ENCODE measurements at places on chromosomes 12 and 14.

- no peak for DNase-seq
These were observed 337.8 kb upstream of the DIO2 start for GRCh38 chr14:80549141-80549540.

GRCh38 chr14:95527387-95528002, 7.4 kb upstream of the GLRX5 start:
- DNase-seq = no peak

DNA sequence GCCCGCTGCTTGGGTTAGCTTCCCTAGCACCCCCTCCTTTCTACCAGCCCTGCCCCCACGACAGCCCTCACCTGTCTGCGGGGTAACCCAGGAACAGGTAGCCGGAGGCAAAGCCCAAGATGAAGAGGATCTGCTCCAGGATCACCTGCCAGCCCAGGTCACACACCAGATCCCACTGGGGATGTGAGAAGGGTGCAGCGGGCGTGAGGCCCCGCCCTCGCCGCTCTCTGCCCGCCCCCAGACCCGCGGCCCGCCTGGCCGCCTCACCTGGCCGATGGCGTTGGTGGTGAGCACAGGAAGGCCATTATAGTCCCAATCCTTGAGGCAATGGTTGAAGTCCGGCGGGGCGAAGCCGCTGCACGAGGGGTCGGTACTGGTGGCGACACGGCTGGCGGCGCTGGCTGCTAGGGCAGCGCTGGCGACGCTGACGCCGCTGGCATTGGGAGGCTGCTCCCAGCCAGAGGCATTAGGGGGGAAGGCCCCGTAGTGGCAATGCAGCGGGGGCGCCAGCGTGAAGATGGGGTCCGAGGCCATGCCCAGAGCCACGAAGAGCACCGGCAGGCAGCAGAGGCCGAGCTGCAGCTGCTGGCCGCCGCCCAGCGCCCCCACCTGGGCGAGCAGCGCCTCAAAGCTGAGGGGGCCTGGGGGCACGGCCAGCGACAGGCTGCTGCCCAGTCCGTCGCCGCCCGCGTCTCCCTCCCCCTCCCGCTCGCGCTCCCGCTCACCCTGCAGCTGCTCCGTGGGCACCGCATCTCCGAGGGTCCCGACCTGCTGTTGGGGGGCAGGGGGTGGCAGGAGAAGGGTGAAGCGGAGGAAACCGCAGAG, 794 bp downstream of the SLC22A17 start:
- DNase-seq = no peak

DNA sequence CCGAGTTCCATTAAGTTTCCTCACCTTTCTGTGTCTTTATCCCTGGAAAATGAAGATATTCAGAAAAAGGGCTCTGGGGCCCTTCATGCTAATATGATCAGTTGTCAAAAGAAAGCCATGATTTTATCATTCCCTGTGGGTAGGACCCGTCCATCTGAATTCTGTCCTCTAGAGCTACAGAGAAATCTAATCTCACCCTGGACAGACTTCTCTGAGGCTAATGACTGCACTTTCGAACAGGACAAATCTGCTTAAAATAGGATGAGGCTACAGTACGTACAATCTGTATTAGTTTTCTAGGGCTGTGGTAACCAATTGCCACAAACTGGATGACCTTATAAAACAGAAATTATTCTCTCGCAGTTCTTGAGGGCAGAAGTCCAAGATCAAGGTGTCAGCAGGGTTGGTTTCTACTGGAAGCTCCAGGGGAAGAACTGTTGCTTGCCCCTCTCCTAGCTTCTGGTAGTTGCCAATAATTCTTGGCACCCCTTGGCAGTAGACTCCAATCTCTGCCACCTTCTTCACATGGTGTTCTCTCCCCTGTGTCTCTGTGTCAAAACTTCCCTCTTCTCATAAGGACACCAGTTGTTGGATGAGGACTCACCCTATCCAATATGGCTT, 1.3 kb downstream of the AK7 start:
- DNase-seq = no peak

DNA sequence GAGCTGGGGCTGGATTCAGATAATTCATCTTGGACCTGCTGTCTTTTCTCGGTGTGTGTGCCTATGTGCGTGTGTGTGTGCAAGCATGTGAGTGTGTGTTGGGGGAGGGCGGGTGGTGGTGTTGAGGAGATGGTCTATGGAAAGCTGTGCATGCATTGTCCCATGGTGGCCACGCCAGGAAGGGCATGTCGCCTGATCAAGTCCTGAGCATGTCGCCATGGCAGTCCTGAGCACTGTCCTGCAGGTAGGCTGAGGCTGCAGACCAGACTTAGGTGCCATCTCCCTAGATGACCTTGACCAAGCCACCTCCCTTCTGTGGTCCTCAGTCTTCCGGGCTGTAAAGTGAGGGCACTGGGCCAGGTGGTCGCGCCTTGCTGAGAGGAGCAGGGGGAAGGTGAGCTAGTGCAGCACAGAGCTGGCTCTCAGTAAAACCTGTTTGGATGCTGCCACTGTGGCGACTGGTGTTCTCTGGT, 81.4 kb downstream of the PAPOLA start:
- no peak for DNase-seq

GRCh38 chr12:50224026-50224692, 57.0 kb upstream of the CERS5 start:
- DNase-seq = no peak

GRCh38 chr14:69285661-69286255, 25.8 kb downstream of the GALNT16 start:
- DNase-seq = no peak

DNA sequence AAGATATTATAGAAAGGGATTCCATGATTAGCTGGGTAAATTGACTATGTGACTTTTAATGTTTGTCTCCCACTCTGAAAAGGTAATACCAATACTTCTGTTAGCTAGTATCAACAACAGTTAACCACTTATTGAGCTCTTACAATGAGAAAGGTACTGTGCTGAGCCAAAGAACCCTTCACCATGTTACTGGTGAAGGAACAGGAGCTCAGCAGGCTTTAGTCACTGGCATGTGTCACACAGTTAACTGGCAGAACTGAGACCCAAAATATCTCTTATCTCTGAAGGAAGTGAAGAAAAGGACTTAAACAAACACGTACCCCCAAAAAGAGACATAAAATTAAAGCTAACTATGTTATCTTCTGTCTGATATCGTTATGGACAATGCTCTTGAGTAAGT, 170.6 kb downstream of the MED13L start:
- no peak for DNase-seq

DNA sequence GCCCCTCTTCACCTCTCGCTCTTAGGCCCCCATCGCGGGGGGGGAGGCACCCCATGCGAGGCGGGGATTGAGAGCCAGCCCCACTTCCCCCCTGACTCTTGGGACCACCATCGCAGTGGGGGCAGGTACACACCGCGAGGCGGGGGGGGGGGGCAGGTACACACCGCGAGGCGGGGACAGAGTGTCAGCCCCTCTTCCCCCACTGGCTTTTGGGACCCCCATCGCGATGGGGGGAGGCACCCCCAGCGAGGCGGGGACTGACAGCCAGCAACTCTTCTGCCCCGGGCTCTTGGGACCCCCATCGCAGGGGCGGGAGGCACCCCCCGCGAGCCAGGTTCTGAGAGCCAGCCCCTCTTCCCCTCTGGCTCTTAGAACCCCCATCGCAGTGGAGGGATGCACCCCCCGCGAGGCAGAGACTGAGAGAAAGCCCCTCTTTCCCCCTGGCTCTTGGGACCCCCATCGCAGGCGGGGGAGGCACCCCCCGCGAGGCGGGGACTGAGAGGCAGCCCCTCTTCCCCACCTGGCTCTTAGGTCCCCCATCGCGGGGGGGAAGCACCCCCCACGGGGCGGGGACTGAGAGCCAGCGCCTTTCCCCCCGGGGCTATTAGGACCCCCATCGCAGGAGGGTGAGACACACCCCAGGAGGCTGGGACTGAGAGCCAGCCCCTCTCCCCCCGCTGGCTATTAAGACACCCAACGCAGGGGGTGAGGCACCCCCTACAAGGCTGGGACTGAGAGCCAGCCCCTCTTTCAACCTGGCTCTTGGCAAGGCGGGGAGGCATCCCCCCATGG, 196.5 kb upstream of the PZP start:
- DNase-seq = no peak

DNA sequence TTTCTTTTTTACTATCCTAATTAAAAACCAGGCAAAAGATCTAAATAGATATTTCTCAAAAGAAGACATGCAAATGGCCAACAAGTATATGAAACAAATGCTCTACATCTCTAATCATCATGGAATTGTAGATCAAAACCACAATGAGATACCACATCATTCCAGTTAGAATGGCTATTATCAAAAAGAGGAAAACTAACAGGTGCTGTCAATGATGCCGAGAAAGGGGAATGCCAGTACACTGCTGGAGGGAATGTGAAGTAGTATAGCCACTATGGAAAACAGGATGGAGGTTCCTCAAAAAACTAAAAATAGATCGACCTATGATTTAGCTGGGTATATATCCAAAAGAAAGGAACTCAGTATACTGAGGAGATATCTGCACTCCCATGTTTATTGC, 39.0 kb upstream of the C12orf75 start:
- DNase-seq = no peak

- no peak for DNase-seq
These were observed 26.3 kb downstream of the RIN3 start for GRCh38 chr14:92539875-92540274.

- no peak for DNase-seq
These were observed 13.0 kb upstream of the P2RX4 start for GRCh38 chr12:121196902-121197301.

DNA sequence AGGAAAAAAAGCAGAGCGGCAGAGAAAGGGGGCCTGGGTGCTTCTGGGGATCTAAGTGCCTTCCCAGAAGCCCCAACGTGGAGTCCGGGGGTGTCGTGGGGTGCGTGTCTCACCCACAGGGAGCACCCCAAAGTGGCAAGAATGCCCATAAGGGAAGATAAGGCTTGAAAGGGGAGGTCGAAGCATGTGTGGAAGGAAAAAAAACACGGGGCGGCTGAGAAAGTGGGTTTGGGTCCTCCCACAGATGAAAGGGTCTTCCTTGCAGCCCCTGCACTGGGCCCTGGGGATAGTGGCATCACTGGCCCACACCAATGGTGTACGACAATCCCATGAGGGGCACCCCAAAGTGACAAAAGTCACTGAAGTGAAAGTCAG, 275.5 kb downstream of the ALG10 start:
- no peak for DNase-seq

DNA sequence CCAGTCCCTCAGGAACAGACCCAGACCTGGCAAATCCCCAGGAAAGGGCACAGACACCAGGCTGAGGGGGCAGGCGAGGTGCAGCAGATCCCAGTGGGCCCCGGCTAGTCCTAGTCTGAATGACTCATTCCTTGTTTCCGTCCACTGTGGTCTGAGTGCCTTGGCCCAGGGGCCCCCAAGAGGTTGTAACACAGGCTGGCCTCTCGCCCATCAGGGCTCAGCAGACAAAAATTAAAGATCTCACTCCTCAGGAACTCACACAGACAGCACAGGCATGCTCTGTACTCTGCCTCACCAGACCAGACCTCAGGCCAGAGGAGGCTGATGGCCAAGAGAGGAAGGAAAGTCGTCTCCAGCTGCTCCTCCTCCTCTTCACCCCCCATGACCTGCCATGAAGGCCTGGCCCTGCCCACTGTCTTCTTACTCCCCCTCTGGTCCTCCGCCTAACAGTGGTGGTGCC, 7.7 kb upstream of the LTBP2 start:
- no peak for DNase-seq

- DNase-seq = no peak
These were observed 16.0 kb downstream of the EIF2B2 start for GRCh38 chr14:75018694-75019093.

- no peak for DNase-seq
These were observed 9.2 kb upstream of the NUAK1 start for GRCh38 chr12:106147956-106148355.

DNA sequence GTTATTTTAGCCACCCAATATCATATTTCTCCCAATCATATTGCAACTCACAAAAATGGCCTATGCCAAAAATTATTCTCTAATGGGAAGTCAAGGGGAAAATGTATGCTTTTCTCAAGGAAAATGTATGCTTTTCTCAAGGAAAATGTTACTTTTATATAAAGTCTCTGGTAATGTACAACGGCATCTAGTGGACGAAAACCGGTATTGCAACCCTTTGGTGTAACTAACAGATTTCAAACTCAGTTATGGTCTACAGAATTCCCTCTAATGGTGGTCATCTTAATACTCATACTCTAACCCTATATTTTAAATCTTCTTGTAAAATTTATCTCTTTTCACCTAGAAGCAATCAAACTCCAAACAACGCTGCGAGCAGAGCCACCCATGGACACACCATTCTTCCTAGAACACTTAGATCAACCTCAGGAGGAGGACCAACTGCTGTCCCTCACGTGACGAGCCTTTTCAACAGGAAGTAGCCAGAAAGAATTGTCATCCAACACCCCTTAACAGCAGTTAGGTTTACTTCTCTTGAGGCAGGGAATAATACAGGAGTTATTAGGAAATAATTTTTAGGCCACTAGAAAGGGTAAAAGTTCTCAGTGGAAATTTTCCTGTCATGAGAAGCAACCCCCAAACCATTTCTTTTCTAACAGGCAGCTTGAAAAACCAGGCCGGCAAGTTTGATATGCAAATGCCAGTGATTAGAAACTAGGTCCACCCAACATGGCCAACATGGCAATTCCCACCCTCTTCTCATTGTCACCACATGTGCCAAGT, 20.1 kb downstream of the APOBEC1 start:
- DNase-seq = no peak

DNA sequence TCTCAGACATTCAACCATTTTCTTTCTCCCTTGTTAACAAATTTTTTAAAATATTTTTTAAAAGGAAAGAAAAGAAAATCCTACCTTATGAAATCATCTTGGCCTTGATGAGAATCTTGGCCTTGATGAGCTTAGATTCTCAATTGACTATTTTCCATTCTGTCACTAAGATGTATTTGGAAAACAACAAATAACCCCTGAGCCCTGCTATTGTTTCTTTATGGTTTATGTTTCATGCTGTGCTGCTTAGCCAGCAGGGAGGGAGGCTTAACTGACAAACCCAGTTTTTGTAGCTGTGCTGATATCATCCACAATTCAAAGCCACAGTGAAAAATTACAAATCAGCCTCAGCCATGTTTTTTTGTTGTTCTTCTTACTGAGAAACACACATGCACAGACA, 404.1 kb downstream of the RAD51B start:
- no peak for DNase-seq

DNA sequence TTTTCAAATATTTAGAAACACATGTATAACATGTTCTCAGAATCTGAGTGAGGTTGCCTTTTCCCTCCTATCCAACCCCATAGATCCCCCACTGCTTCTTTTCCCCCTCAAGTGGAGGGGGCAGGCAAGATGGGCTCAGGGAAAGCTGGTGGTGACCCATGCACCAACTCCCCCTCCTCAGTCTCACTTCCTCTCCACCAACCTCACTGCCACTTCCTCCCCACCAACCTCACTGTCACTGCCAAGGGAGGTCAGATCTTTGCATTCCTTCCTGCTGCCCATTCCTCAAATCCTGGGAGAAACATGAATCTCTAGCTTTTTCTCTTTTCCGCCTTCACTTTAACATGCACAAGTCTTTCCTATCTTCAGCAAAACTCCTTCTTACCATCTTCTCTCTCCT, 48.7 kb downstream of the SPTB start:
- no peak for DNase-seq

DNA sequence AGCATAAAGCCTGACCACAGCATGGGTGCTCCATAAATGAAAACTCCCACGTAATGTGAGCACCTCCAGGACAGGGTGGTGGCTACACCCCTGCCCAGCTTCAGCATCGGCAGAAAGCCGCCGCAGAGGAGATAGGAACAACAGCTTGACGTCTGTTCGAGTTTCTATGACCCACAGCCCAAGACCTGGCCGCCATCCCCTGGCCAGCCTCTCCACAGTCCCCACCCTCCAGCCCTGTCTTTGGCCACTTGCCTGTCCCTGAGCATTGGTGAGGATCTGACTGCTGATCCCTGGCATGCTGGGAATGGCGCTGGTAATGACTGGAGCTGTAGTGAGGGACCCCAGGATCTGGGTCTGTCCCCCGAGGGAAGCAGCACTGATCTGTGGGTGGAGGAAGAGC, 21.3 kb downstream of the POU6F1 start:
- DNase-seq = no peak

Measured in GM12878 (cell line).